ENCODE measurements at places on chromosomes 1 and 21. TPM values are rescaled to one million over a fixed set of nuclear protein-coding genes. Genes with fewer than 3 reads are reported as not detected.

DNA sequence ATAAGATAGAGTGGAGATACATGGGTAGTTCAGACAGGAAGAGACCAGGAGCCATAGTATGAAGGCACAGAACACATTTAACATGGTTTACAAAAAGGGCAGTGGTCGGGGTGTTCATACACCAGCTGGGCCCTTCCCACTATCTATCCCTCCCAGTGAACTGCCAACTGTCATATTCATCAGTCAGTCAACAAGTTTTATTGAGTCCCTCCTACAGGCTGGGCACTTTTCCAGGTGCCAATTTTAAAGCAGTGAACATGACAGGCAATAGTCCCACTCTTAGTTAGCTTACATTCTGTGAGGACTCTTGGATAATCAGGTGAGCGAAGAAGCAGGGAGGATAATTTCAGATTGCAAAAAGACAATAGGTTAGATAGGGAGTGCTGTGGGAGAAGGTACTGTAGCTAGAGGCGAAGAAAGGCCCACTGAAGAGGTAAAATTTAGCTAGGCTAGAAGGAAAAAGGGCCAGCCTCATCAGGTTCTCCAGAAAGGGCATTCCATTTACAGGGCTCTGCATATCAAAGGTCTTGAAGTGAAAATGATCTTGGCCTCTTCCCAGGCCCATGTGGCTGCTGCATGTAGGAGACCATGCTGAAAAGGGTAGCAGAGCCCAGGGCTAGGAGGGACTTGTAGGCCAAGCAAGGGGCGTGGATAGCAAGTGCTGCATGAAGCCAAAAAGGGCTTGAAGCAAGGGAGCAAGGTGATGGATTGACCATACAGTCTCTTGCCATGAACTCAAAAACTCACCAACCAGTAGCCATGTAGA lies 274.7 kb upstream of the SNX7 start:
- H3K36me3 ChIP-seq: no peaks in the 10 kb centered on the region
- no peak overlapping the region for H3K4me3 ChIP-seq
- no peak overlapping the region for H3K27ac ChIP-seq

DNA sequence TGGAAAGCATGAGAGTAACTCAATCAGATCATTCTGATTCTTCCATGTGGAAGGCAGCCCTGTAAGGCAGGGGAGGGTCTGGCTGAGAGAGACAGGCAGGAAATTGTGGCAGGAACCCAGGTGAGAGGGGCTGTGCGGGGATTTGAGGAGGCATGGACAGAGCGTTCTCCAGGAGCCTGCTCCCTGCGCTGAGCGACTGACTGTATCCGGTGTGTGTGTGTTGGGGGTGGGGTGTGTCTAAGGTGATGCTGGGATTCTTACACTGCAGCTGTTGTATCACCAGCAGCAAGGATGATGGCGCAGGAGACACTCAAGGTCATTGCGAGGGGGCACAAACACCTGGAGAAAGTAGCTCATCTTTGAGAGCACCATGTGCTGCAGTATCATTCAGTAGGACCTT lies 128.5 kb downstream of the RHOU start:
- H3K27me3 ChIP-seq: no peaks in the 10 kb centered on the region
- no peaks in the 10 kb centered on the region for H3K36me3 ChIP-seq
- no peak overlapping the region for H3K4me3 ChIP-seq
- DNase-seq: peak; percentile 70

- H3K27me3 ChIP-seq: no peaks in the 10 kb centered on the region
- no peaks in the 10 kb centered on the region for H3K36me3 ChIP-seq
- no peaks in the 10 kb centered on the region for H3K4me1 ChIP-seq
- no peak overlapping the region for H3K27ac ChIP-seq
Observed at GRCh38 chr1:246036175-246036574, 470.9 kb downstream of the SMYD3 start.

DNA sequence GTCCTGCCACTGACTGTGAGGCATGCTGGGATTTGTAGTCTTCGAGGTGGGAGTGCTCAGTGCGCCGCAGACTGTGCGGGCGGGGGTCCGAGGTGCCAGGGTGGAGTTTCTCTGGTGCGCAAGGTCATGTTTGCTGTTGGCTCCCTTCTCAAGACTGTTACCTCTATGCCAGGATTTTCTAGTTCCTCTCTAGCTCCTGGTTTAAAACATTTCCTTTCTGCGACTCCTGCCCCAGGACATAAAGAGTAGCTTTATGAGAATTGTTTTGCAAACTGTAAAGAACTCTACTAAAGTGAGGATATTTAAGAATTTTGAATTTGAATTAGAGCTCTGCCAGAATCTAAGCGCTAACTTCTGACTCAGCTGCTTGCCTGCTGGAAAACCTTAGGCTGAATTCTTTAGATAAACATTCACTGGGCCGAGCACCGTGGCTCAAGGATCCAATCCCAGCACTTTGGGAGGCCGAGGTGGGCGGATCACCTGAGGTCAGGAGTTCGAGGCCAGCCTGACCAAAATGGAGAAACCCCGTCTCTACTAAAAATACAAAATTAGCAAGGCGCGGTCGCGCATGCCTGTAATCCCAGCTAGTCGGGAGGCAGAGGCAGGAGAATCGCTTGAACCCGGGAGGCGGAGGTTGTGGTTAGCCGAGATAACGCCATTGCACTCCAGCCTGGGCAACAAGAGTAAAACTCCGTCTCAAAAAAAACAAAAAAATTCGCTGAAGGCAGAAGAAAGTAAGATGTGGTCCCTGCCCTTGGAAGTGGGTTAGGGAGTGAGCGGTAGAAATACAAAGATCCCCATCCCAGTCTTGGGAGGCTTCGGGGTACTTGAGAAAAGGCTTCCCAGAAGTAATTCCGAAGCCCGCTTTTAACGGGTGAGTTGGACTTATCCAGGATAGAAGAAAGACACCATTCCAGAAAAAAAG lies 992 bp upstream of the USP48 start:
- DNase-seq: no peak
- no peaks in the 10 kb centered on the region for H3K36me3 ChIP-seq
- H3K27ac ChIP-seq: peak overlapping the region; percentile 99
- peak overlapping the region; percentile 77 for H3K4me3 ChIP-seq
- H3K4me1 ChIP-seq: peaks cover 33% of the 10 kb centered on the region

GRCh38 chr1:29202053-29202452 lies 20.4 kb upstream of the SRSF4 start:
- peak overlapping the region; percentile 77 for H3K27ac ChIP-seq
- no peak overlapping the region for H3K4me3 ChIP-seq
- peaks cover 12% of the 10 kb centered on the region for H3K4me1 ChIP-seq
- peaks cover 21% of the 10 kb centered on the region for H3K36me3 ChIP-seq
- DNase-seq: no peak
- no peaks in the 10 kb centered on the region for H3K27me3 ChIP-seq

GRCh38 chr1:163766257-163766918 lies 444.6 kb downstream of the NUF2 start:
- H3K27me3 ChIP-seq: no peaks in the 10 kb centered on the region
- H3K27ac ChIP-seq: no peak overlapping the region
- no peaks in the 10 kb centered on the region for H3K36me3 ChIP-seq
- peaks cover 11% of the 10 kb centered on the region for H3K4me1 ChIP-seq
- no peak for DNase-seq
- no peak overlapping the region for H3K4me3 ChIP-seq

- no peaks in the 10 kb centered on the region for H3K36me3 ChIP-seq
- DNase-seq: no peak
- peaks cover 5% of the 10 kb centered on the region for H3K4me1 ChIP-seq
- no peak overlapping the region for H3K4me3 ChIP-seq
- no peak overlapping the region for H3K27ac ChIP-seq
Observed at GRCh38 chr1:160777486-160778089, 18.4 kb upstream of the LY9 start.

GRCh38 chr21:45080639-45081414 lies 6.4 kb downstream of the ADARB1 start:
- H3K4me3 ChIP-seq: no peak overlapping the region
- H3K27me3 ChIP-seq: no peaks in the 10 kb centered on the region
- no peaks in the 10 kb centered on the region for H3K36me3 ChIP-seq
- peaks cover 35% of the 10 kb centered on the region for H3K4me1 ChIP-seq
- no peak for DNase-seq

GRCh38 chr1:201396861-201397464 lies 2.2 kb downstream of the LAD1 start:
- peak overlapping the region; percentile 80 for H3K27ac ChIP-seq
- no peaks in the 10 kb centered on the region for H3K36me3 ChIP-seq
- H3K4me3 ChIP-seq: no peak overlapping the region

DNA sequence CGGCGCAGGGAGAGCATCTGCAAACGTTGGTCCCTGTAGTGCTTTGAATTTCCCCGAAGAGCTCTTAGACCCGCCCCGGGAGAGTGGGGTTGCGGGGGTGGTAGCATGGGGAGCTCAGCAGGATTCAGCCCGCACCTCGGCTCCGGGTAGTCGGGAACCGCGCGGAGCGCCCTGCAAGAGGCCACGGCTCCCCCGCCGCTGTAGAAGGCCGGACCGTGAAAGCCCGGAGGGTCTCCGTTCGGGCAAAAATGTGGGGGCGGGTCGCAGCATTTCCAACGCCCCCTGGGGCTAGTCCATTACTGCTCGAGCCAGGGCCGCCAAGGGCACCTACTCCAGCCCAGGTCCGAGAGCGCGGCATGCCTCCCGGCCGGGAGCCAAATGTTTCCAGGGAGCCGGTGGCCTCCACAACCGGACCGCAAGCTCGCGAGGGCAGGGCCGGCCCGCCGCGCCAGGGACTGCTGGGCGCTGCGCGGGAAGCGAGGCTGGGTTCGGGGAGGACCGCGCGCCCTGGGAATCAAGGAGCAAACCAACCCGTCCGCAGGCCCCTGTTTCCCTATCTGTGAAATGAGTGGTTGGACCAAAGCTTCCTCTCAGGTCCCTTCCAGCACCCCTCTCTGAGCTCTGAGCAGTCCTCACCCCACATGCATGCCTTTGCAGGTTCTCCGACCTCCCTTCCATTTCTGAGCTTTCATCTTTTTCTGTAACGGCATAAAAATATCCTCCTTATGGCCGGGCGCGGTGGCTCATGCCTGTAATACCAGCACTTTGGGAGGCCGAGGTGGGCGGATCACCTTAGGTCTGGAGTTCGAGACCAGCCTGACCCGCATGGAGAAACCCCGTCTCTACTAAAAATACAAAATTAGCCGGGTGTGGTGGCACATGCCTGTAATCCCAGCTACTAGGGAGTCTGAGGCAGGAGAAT lies 775 bp upstream of the TMEM63A start:
- H3K27ac ChIP-seq: peak overlapping the region; percentile 92
- peak overlapping the region; percentile 94 for H3K4me3 ChIP-seq
- H3K27me3 ChIP-seq: no peaks in the 10 kb centered on the region
- no peaks in the 10 kb centered on the region for H3K36me3 ChIP-seq

DNA sequence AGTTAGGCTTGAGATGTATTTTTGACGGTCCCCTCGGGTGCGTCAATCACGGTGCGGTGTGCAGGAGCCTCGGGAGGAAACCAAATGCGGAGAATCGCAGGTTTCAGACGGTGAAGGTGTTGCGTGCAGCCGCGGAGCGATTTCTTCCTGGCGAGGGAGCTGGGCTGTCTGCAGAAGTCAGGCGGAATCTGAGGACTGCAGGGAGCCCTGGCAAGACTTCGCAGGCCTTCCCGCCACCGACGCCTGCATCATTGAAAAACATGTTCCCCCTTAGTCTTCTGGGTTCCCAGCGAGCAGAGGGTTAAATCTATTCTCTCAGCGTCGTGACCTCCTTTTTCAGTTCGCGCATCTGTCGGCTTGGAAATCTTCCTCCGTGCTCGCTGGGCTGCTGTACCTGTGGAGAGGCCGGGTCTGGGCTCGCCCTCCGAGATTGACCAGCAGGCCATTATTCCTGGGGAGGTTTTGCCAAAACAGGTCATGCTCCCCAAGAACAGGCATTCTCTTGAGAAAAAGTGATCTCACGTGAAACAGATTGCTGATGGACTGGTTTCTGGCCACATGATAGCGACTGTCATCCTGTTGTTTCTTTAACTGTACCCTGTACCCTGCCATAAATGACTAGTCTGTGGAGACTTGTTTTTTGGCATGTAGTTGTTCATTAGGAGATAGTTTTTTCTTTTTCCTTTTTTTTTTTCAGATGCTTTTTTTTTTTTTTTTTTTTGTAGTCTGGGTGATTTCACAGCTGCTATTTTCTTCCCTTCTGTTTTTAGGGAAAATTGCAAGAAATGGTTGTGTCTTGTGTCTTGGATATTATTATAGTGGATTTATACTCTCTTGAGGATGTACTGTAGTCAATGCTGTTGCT lies 894 bp downstream of the EPB41 start:
- H3K36me3 ChIP-seq: no peaks in the 10 kb centered on the region
- H3K27me3 ChIP-seq: no peaks in the 10 kb centered on the region

DNA sequence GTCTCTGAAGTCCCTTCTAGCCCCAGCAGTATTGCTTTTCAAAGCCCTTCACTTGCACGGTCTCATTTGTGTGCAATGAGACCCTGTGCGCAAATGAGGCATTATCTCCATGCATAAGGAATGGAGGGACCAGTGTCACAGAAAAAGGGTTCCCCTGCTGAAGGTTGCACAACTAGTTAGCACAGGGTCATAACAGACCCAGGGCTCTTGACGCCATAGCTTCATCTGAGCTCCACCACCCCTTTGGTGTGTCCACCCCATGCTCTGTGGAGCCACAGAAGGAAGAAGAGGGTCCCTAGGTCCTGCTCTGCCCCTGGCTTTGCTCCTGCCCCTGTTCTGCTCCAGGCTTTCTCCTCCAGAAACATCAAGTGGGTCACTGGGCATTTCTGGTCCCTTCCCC lies 12.6 kb downstream of the SH2D2A start:
- peaks cover 53% of the 10 kb centered on the region for H3K4me1 ChIP-seq
- H3K27ac ChIP-seq: no peak overlapping the region
- no peak overlapping the region for H3K4me3 ChIP-seq
- H3K36me3 ChIP-seq: peaks cover 11% of the 10 kb centered on the region
- DNase-seq: no peak

DNA sequence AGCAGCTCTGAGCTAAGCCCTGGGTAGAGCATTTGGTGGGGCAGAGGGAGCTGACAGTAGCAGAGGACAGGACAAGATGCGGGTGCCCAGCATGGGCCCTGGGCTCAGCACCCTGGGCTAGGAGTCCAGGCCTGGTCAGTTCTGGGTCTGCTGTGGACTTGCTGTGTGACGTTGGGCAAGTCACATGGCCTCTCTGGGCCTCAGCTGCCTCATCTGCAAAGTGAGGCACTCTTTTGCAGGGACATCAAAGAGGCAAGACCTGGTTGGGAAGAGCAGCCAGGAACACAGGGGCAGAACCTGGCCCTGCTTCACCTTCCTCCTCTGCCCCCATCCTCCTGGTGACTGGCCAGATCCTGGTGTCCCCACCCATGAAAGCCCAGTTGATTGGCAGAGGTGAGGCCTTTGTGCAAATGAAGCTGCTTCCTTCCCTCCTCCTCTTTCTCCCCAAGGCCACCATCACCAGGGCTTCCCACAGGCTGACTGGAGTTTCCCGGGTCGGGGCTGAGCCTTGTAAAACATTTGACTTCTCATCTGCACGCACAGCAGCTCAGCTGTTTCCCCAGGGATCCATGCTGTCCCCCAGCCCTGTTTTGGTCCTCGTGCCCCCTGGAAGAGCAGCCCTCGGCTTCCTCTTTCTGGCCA lies 350.5 kb downstream of the MATN1 start:
- peak; percentile 70 for DNase-seq
- no peak overlapping the region for H3K4me3 ChIP-seq
- H3K27ac ChIP-seq: no peak overlapping the region
- H3K36me3 ChIP-seq: no peaks in the 10 kb centered on the region
- H3K4me1 ChIP-seq: no peaks in the 10 kb centered on the region

WNT4 gene
- 5.2 TPM for total RNA-seq

All from vagina (tissue), 2 donors.